ENCODE measurements at places on chromosomes 7 and 10.
A peak's percentile ranks its signal among the peaks of the same experiment; 100 is the strongest.

DNA sequence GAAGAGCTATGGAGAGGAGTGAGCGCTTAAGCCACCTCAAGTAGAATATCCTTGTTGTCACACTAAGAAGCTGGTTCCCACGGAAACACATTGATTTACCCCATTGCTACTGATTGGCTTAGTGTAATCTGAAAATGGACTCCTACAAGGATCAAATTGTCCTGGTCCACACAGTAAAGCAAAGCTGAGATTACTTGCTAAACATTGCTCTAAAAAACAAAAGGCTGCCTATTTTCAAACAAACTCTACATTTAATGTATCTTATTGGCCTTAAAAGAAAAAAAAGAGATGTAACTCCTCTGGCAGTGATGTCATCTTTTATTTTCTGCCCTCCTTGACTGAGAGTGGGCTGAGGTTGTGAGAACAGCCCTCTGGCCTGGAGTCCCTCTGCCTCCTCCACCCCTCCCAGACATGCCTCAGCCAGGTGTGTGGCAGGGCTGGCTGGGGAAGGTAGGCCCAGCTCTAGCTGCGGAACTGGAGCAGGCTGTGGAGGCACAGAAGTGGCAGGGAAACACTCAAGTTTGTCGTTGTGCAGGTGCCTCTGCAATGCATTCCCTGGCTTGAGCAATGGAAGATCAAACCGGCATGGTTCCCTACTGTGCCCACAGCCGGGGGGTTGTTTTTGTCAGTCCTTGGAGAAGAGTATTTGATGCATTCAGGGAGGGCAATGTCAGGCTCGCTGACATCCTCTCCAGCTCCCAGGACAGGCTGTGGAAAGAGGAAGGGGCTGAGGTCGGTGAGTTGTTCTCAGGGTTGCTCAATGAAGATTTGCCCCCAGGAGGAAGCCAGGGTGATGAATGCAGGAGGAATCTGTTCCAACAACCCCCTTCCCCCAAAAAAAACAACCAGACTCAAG is 9.1 kb downstream of the KLF6 start:
- peak; percentile 40 for ATAC-seq

- no peak for ATAC-seq
Measured at GRCh38 chr10:818010-818409, 113.5 kb downstream of the LARP4B start.

- ATAC-seq, result no peak
Measured at GRCh38 chr7:112770051-112770450, 20.1 kb downstream of the TMEM168 start.

- no peak for ATAC-seq
Measured at GRCh38 chr7:5603241-5604140, 178.0 kb downstream of the RNF216 start.

- ATAC-seq, result no peak
Measured at GRCh38 chr10:117677239-117677638, 134.7 kb downstream of the EMX2 start.

DNA sequence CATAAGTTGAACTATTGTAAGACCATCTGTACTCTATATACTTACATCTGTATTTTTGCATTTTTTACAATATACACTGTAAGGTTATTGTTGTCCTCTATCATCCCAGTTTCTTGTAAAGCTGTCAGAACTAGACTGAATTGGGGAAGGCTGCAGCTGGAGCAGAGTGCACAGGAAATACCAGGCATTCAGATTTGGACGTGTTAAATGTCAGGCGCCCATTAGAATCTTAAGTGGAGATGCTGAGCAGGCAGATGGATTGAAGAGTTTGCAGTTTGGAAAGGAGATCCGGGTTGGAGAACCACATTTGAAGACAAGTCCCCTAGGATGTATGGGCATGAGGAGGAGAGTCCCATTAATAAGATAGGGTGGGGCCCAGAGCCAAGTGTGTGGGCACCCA is 40.4 kb downstream of the MTURN start:
- ATAC-seq, result no peak

DNA sequence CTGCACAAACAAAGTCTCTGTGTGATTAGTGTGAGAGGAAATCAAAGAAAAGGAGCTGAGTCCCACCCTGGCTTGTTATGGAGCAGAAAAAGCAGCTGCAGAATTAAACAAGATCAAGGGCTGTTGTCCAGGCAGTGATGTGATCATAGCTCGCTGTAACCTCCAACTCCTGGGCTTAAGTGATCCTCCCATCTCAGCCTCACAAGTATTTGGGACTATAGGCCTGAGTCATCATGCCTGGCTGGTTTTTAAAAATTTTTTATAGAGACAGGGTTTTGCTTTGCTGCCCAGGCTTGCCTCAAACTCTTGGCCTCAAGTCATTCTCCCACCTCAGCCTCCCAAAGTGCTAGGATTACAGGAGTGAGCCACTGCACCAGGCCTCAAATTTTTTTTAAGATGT is 88.9 kb downstream of the IPMK start:
- no peak for ATAC-seq

GRCh38 chr10:77463967-77464745 is 173.5 kb downstream of the KCNMA1 start:
- ATAC-seq, result no peak

DNA sequence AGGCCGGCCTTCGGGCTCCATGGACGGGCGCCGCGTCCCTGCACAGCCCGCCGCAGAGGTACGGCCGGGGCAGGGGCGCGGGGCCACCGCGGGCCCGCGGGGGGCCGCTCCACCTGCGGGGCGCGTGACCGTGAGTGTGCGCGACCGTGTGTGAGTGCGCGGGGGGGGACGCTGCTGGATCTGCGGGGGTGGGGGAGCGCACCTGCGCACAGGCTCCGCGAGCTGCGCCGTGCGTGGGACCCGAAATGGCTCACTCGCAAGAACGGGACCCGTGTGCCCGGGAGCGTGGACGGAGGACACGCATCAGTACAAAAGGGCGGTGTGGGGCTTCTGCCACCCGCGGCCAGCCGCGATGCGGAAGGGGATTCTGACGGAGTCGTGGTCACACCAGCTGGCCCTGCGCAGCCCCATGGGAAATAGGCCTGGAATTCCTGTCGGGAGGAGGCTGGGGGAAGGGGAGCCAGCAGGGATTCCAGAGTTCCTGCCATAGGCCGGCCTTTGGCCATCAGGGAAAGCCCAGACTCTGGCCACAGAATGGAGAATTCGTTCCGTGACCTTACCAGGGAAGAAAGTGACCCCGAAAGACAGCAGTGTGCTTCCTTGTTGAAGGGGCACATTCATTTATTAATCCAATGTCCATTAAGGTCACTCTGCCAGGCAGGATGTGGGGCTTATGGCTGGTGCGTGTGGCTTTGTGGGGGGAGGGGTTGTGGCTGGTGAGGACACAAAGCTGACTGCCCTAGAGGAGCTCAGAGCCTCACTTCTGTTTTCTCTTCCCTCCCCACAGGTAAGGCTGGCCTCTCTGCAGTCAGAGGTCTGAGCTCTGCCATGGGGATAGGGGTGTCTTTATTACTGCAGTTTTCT is 494 bp downstream of the REPIN1 start:
- ATAC-seq, result peak; percentile 70
